ENCODE measurements at places on chromosomes 11 and 22.

DNA sequence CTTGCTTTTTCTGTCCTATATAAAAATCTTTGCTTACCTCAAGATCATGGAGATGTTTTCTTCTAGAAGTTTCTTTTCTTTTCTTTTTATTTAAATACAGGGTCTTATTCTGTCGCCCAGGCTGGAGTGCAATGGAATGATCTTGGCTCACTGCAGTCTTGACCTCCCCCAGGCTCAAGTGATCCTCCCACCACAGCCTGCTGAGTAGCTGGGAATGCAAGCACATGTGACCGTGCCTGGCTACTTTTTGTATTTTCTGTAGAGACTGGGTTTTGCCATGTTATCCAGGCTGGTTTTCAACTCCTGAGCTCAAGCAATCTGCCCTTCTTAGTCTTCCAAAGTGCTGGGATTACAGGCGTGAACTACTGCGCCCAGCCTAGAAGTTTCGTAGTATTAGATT lies 45.3 kb downstream of the USP35 start:
- no peak for DNase-seq
- H3K4me3 ChIP-seq: no peak overlapping the region
- H3K27ac ChIP-seq: no peak overlapping the region
- no peaks in the 10 kb centered on the region for H3K27me3 ChIP-seq
- no peaks in the 10 kb centered on the region for H3K4me1 ChIP-seq

- H3K36me3 ChIP-seq: no peaks in the 10 kb centered on the region
- H3K4me3 ChIP-seq: no peak overlapping the region
- no peaks in the 10 kb centered on the region for H3K4me1 ChIP-seq
These were observed 788 bp downstream of the MUC6 start for GRCh38 chr11:1035577-1036283.

GRCh38 chr11:15874704-15875103 lies 481.6 kb downstream of the SOX6 start:
- H3K4me1 ChIP-seq: no peaks in the 10 kb centered on the region
- H3K27ac ChIP-seq: no peak overlapping the region
- no peak for DNase-seq
- no peaks in the 10 kb centered on the region for H3K36me3 ChIP-seq
- no peaks in the 10 kb centered on the region for H3K27me3 ChIP-seq

DNA sequence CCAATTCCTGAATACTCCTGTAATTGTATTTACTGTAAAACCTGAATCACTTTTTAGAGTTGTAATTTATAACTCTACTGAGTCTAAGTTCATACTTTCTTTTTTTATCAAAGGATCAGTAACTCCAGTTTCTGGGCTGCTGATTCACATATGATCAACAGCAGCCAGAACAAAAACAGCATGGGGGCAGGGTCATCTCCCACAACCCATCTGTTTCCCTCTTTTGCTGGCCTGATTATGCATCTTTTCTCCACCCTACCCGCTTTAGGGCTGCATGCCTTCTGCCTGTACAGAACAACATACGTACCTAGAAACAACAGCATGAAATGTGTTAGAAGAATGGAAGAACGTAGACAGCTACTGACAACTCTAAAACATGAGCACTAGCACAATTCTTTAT lies 76.0 kb downstream of the MRTFA start:
- no peak for DNase-seq
- no peaks in the 10 kb centered on the region for H3K27me3 ChIP-seq
- H3K27ac ChIP-seq: no peak overlapping the region
- no peaks in the 10 kb centered on the region for H3K36me3 ChIP-seq
- H3K4me3 ChIP-seq: no peak overlapping the region

DNA sequence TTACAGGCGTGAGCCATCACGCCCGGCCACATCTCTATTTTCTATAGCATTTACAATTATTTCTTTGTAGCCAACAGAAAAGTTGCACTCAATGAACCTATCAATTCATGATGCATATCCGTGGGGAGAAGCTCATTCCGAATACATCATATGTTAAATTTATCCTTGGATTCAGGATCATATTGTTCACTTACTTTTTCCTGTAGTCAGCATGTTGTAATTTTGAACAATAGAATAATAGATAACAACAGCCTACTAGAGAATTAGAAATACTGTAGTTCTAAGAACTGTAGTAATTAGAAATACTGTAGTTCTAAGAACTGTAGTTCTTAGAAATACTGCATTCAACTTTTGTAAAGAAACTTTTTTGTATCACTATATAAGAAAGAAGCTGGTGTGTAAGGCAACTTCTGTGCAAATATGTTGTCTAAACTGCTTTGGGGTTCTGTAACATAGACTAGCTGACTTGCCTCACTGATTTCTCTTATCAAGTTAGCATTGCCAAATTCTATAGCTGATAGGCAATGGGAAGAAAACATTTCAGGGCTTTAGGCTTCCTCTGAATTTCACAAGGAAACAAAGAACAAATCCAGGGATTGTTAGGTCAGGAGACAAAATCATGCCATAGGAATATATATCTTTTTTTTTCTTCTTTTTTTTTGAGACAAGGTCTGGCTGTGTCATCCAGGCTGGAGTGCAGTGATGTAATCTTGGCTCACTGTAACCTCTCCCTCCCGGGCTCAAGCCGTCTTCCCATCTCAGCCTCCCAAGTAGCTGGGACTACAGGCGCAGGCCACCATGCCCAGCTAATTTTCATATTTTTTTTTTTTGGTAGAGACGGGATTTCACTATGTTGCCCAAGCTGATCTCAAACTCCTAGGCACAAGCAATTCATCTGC lies 91.9 kb downstream of the CSTPP1 start:
- no peak for DNase-seq
- H3K27ac ChIP-seq: no peak overlapping the region
- H3K27me3 ChIP-seq: no peaks in the 10 kb centered on the region
- H3K36me3 ChIP-seq: no peaks in the 10 kb centered on the region
- no peak overlapping the region for H3K4me3 ChIP-seq

DNA sequence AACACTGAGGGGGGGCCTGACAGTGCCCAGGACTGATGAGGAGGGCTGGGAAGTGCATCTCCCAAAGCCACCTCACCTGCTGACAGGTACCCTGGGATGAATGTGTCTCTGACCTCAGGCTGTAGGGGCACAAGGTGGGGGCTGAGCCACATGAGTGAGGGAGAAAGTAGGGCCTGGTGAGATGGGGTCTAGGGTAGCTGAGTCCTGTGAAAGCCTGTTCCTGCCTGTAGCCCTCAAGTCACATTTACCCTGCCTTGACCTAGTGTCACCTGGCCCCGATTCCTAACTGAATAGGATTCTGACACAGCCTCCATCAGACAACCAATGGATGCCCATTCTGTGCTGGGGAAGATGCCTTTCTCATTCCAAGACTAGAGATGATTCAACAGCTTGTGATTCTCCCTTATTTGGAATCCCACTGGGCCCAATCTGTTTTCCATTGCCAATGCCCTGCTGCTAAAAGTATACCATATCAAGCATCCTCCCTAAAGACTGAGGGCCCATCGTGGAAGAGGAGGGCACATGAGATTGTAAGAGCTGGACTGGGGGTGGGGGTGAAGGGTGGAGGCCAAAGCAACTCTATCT lies 11.1 kb upstream of the RFPL1 start:
- H3K4me3 ChIP-seq: no peak overlapping the region
- no peak overlapping the region for H3K27ac ChIP-seq
- no peaks in the 10 kb centered on the region for H3K36me3 ChIP-seq
- no peaks in the 10 kb centered on the region for H3K27me3 ChIP-seq

DNA sequence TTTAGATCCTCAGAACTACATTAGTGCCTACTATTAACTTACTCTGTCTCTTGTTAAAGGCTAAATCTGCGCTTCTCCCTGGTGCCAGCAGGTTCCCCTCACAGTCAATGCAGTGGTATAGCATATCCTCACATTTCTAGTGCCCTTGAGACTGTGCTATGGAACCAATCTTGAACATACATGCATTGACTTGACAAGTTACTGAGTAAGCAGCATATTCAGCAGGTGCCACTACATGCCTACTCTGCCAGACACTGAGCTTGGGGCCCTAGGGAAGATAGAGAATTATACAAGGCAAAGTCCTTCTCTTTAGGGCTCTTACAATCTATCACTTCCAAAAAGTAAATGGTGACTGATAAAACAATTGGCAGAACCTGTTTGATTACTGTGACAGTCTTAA lies 3.2 kb downstream of the FUT4 start:
- DNase-seq: no peak
- H3K4me3 ChIP-seq: no peak overlapping the region
- no peaks in the 10 kb centered on the region for H3K36me3 ChIP-seq
- peaks cover 18% of the 10 kb centered on the region for H3K4me1 ChIP-seq
- H3K27ac ChIP-seq: no peak overlapping the region

DNA sequence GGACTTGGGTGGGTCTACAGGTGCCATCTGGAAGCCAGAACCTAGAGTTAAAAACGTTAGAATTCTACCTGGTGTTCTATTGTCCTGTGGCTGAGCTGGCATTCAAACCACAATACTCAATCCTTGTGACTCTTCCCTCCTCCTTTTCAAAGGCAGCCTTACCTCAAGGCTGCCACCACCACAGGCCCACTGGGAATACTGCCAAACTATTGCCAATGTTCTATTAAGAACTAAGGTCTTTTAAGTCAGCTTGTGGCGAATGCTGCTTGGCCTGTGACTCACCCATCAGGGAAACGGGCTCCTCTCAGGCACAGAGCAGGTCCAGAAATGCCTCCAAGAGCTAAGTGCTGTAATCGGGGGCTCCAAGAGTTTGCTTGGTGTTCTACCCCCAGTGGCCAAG lies 1008.4 kb downstream of the JRKL start:
- no peak overlapping the region for H3K27ac ChIP-seq
- H3K27me3 ChIP-seq: no peaks in the 10 kb centered on the region
- H3K4me3 ChIP-seq: no peak overlapping the region
- no peaks in the 10 kb centered on the region for H3K36me3 ChIP-seq
- H3K4me1 ChIP-seq: no peaks in the 10 kb centered on the region
